ENCODE measurements at places on chromosomes 7 and 10. TPM values are rescaled to one million over a fixed set of nuclear protein-coding genes. Genes with fewer than 3 reads are reported as not detected.

TMEM229A gene
- total RNA-seq: 7.6 TPM

HOGA1 gene
- not detected for total RNA-seq

FXYD4 gene
- total RNA-seq: not detected

RADIL gene
- 0.19 TPM for total RNA-seq

C10orf71 gene
- total RNA-seq: not detected

AEBP1 gene
- 165 TPM for total RNA-seq

SLC16A9 gene
- 0.37 TPM for total RNA-seq

FAM221A gene
- 0.64 TPM for total RNA-seq

USP6NL gene
- 7.7 TPM for total RNA-seq

PAX4 gene
- not detected for total RNA-seq

MYOZ1 gene
- 0.12 TPM for total RNA-seq

OR13A1 gene
- total RNA-seq: not detected

OR2A5 gene
- total RNA-seq: not detected

ZNF467 gene
- 8.5 TPM for total RNA-seq

SLC16A12 gene
- total RNA-seq: 1.1 TPM

SPDYE2B gene
- not detected for total RNA-seq

MBLAC1 gene
- 5.7 TPM for total RNA-seq

NKX1-2 gene
- not detected for total RNA-seq

HOXA7 gene
- total RNA-seq: not detected

NRBF2 gene
- 23.4 TPM for total RNA-seq

CDHR1 gene
- not detected for total RNA-seq

SPDYE2 gene
- not detected for total RNA-seq

TMEM139 gene
- total RNA-seq: not detected

SFTPD gene
- total RNA-seq: not detected

GPR15LG gene
- not detected for total RNA-seq

CYP51A1 gene
- 73.5 TPM for total RNA-seq

NRF1 gene
- total RNA-seq: 10.6 TPM

GSTK1 gene
- 132 TPM for total RNA-seq

ABI1 gene
- 26.2 TPM for total RNA-seq

ERVW-1 gene
- total RNA-seq: not detected

VSIR gene
- total RNA-seq: 11.9 TPM

NPC1L1 gene
- not detected for total RNA-seq

All from cardiac ventricle fibroblast (primary cell).